ENCODE measurements at places on chromosomes 5 and 9. TPM values are rescaled to one million over a fixed set of nuclear protein-coding genes. Genes with fewer than 3 reads are reported as not detected.

GRCh38 chr5:147819261-147819770 lies 12.2 kb downstream of the SPINK1 start:
- DNase-seq = no peak

DNA sequence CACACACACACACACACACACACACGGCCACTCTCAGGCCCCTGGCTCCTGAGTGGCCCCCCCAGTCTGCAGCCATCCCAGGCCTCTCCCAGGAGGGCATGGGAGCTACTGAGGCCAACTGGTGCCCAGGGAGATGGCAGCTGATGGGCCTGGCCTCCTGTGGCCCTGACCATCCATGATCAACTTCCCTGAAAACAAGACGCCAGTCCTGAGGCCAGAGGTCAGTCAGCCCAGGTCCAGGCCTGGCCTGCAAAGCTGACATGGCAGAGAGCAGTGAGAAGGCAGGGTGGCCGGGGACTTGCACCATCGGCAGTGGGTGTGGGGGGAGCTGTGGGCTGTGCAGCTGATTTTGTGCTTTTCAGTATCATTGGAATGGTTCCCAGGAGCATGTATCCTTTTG lies 47.0 kb downstream of the SARDH start:
- DNase-seq = no peak

DNA sequence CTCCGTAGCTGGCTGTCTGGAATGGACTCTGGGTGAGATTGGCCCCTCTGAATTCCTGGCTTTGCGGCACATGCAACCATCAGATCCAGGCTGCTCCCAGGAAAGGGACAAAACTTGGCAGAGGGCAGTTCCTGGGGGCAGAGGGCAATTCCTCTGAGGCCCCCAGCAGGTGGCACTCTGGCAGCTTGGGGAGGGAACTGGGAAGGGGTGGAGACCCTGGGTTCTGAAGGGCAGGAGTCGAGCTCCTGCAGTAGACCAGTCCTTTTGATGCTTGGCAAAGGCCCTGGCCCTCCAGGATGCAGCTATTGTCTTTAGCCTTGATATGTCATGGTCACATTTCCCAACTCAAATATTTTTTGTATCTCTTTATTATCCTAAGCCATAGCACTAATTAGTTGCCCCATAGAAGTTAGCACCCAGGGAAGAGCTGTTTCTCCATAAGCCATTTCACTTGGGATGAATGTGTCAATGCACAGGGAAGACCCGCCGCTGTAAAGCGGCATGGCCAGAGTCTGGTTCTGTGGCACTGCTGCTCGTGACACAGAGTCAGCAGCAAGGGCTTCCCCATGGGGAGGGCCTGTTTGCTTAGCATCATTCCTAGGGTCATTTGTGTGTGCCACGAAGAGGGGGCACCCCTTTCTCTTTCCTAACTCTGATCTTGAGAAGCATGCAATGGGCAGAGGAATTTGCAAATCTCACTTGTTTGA lies 51.2 kb upstream of the CDK20 start:
- DNase-seq = no peak

DNA sequence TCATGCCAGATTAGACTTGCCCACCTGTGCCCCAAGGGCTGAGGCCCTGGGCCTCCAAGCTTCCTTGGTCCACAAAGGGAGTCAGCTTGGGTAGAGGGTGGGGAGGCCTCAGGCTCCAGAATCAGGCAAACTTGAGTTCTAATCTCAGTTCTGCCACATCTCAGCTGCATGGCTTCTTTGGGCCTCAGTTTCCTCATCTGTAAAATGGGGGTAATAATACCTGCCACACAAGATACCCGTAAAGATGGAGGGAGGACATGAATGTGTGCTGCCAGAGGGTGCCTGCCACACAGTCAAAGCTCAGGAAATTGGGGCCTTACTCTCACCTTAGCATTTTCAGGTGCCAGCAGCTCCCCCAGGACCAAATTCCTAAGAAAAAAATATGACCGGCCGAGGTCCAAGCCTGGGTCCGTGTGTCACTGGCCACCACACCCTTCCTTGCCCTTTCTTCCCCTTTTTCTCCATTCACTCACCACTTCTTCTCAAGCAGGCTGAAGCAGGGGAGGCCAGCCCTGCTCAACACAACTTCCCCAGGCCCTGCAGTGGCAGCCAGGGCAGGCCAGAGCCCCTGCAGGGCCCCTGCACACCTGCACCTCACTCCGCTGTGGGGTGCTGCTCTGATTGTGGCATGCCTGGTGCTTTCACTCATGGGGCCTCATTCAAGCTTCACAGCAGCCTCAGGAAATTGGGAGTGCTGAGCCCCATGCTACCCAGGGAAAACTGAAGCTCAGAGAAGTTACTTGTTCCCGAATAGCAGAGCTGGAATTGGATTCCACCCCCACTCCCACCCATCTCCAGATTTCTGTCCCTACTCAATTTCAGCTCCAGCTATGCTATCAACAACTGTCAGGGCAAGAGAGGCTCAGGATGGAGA lies 3.9 kb downstream of the RGS14 start:
- no peak for DNase-seq

Gene PDE8B
- total RNA-seq = 0.83 TPM

- no peak for DNase-seq
Observed at GRCh38 chr5:174937201-174938123, 213.1 kb downstream of the MSX2 start.

DNA sequence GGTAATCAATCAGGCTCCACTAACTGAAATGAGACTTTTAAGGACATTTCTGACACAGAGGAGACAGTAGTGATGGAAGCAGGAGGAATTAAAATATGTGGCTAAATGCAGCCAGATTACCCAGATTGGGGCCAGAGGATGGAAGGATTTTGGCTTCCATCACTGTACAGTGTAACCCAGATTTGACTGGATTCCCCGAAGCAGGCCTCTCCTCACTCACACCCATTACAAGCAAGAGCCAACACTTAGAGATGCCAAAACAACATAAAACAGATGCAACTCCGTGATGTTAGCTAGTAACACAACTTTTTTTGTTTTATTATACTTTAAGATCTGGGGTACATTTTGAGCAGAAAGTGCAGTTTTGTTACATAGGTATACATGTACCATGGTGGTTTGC lies 17.6 kb downstream of the TEK start:
- no peak for DNase-seq

Gene TMEM232
- total RNA-seq = 7.0 TPM

Gene SOX30
- 0.07 TPM for total RNA-seq

GRCh38 chr5:142242272-142242671 lies 82.5 kb downstream of the SPRY4 start:
- no peak for DNase-seq

GRCh38 chr5:150058480-150059126 lies 27.8 kb downstream of the CSF1R start:
- no peak for DNase-seq

GRCh38 chr9:112750764-112751055 lies 150 bp downstream of the SNX30 start:
- no peak for DNase-seq

Gene RASEF
- total RNA-seq = 0.33 TPM

Gene ARID3C
- total RNA-seq = 0.27 TPM

Gene KIF20A
- 106 TPM for total RNA-seq

Gene CRAT
- total RNA-seq = 81.6 TPM

DNA sequence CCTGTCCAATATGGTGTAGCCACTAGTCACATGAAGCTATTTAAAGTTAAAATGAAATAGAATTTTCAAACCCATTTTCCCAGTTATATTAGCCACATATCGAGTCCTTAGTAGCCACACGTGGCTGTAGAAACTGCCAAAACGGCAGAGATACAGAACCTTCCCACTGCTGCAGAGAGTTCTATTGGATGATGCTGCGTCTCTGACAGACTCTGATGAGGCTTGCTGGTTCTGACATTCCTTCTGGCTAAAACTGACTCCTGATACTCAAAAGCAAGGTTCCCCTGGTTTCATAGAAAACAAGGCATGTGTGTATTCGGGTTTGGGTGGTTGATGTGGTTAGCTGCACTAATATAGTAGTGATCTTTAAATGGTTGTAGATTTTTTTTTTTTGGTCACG lies 91.5 kb downstream of the TLE4 start:
- DNase-seq = no peak

DNA sequence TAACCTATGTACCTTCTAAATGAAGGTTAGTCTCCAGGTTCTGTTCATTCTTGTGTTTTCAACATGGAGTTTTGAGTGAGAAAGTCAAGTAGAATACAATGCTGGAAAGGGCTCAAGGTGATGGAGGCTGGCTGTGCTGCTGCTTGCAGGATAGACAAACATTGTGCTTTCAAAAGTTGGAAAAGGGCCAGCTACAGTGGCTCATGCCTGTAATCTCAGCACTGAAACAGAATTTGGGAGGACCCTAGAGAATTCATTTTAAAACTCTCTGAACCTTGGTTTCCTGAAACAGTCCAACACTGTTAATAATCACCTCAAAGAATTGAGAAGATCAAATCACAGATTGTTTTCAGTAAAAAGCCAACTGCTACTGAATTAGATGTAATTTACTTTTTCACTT lies 15.4 kb upstream of the IARS1 start:
- peak; percentile 62 for DNase-seq

Gene CD14
- total RNA-seq = 1.4 TPM

Gene MYOZ3
- 6.8 TPM for total RNA-seq

Gene SOHLH1
- not detected for total RNA-seq

DNA sequence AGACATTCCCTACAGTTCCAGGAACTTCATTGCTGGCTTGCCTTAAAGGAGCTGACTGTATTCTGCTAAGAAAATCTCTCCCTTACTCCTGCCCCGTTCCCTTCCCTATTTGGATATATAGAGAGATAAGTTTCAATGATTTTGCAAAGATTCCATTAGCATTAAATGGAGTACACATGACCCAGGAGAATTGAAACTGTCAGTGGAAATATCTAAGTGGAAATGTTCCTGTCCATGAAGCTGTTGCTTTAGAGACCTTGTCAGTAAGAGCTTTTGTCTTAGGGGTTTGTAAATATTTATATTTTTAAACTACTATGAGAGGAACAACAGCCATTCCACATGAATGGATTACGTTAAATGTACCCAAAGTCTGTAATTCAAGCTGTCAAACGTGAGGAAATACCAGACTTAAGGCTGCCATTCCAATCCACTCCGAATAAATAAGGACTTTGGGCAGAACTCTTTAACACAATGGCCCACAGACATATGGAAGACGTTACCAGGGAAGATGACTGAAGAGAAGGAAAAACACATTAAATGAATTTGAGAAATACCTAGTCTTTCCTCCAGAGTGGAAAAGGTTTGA lies 387.1 kb upstream of the PAPPA start:
- DNase-seq = no peak

Gene CAMK4
- 2.1 TPM for total RNA-seq

Gene LEAP2
- 1.2 TPM for total RNA-seq

Gene ASPN
- total RNA-seq = not detected

- DNase-seq = no peak
Observed at GRCh38 chr5:141493500-141494422, 4.9 kb downstream of the PCDHGC5 start.

GRCh38 chr5:15904899-15905830 lies 274.4 kb downstream of the MARCHF11 start:
- peak; percentile 69 for DNase-seq

DNA sequence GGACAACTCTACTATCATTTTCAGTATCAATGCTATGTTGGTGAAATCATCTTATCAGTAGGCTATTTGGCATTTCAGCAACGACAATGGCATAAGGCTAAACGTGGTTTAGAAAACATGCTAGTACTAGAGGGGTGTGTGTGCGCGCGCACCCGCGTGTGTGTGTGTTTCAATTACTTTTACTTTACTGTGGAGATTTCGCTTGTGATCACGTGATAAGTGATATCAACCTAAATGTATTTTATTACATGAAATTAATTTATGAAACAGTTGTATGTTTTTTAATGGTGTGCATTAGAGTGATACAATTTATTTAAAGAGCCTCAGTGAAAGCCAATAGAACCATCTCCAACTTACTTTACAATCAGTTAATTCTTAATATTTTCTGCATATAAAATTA lies 587.9 kb upstream of the ITGA1 start:
- DNase-seq = no peak

DNA sequence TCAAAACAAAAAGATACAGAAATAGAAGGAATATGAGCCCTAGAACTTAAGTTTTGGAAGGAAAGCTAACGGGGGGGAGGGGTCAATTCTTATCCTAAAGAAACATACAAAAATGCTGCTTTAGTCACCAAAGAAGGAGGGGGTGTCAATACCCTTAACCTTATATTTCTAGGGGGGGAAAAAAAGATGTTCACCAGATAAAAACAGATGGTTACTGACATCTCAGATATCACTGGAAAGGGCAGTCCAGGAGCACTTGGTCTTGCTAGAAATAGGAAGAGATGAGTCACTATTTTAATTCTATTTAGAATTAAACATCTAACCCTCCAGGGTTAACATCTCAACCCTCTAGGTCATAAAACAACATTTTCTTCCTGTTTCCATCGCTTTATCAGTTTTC lies 1.7 kb downstream of the DIAPH1 start:
- DNase-seq = peak; percentile 6

Gene ZNF618
- 15.2 TPM for total RNA-seq

- DNase-seq = no peak
Observed at GRCh38 chr9:121133104-121133816, 58.5 kb downstream of the CNTRL start.

GRCh38 chr5:122967625-122968024 lies 68.9 kb downstream of the PPIC start:
- no peak for DNase-seq

GRCh38 chr9:30524311-30524710 lies 1860.1 kb upstream of the ACO1 start:
- DNase-seq = no peak

Gene AGPAT2
- total RNA-seq = 72.5 TPM

DNA sequence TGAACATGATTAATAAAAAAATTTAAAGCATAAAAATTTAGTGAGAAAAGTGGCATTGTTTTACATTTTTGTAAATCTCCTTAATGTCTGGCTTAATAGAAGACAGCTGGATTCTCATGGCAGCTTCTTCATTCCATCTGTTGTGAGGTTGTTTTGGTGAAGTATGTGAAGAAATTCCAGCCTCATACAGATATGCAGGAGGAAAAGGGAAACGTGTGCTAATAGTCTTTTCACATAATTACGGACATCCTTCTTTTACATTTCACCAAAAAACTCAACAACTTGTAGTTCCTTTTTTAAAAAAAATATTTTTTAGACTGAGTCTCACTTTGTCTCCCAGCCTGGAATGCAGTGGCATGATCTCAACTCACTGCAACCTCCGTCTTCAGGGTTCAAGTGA lies 46.9 kb downstream of the HACD4 start:
- DNase-seq = no peak

DNA sequence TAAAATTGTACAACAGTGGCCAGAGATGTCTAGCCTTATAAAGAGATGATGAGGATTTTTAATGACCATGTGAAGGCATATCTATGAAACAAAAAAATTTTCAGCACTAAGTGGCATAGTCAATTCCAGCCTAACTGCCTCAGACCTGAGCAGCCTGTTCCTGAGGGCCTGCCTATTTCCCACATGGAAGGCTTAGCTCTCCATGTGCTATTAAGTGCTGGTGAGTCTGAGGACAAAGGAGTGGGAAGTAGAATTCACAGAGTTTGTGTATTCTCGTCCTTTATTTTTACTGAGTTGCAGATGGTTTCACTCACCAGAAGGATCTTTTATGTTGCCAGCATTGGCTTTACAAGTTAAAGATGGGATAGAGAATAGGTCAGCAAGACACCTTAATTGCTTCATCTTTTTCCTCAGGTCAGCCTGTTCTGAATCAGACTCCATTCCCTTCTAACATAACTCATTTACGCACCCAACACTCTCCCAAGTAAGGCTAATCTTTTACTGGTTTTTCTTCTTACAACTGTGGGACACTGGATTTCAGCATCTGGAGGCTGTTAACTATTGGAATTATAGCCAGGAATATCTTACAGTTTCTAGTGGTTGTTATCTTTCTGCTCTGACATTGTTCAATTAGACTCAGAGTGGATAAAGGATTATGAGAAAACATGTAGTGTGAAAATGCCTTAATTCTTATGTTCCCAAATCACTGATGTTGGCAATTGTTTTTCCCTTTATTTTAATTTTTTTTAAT lies 76.8 kb downstream of the ISOC1 start:
- no peak for DNase-seq

- DNase-seq = peak; percentile 40
Observed at GRCh38 chr5:139282197-139282557, 11.4 kb upstream of the MATR3 start.

Measured in cardiac muscle cell (in vitro differentiated cells and primary cell).